Activated T-helper 17 cell treated with anti-CD3 and anti-CD28 coated beads, Interleukin-2, amount 50 U/mL, for 72 hours (primary cell): ENCODE measurements at places on chromosomes 1 and 21. TPM values are rescaled to one million over a fixed set of nuclear protein-coding genes. Genes with fewer than 3 reads are reported as not detected.

DNA sequence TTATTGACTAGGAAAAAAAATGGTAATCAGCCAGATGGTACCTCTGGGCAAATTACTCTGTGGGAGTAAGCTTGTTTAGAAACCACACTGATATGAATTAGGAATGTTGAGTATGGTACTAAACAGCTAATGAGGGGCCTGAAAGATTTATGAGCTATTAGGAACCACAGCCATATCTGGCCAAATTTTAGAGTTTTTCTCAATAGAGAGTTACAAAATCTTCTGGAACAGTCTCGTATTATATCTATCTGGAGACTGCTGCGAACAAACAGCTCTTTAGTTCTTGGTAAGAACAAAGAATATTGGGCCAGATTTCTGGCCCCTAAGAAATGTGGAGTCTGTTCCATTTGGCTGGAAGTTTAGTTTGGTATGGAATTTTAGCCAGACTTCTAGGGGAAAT is 4.9 kb upstream of the PODN start:
- ATAC-seq, result no peak

The FCAMR gene
- total RNA-seq, result not detected

GRCh38 chr1:209756615-209757445 is 977 bp downstream of the TRAF3IP3 start:
- peak; percentile 33 for ATAC-seq

- peak; percentile 61 for ATAC-seq
These were observed 3.9 kb upstream of the C4BPB start for GRCh38 chr1:207084701-207085180.

DNA sequence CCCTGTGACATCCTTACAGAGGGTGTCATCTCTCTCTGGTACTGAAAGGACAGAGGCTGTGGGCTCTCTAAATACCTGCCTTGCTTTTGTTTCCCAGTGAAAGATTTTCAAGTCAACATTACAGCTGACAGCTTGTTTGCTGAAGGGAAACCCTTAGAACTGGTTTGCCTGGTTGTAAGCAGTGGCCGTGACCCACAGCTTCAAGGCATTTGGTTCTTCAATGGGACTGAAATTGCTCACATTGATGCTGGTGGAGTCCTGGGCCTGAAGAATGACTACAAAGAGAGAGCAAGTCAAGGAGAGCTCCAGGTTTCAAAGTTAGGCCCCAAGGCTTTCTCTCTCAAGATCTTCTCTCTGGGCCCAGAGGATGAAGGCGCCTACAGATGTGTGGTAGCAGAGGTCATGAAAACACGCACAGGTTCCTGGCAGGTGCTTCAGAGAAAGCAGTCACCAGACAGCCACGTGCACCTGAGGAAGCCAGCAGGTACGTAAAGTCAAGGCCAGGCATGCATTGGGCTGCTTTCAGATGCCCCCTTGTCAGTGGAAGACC is 11.8 kb downstream of the CD101 start:
- ATAC-seq, result no peak

GRCh38 chr1:35014486-35014885 is 17.3 kb downstream of the ZMYM6 start:
- ATAC-seq, result no peak

GRCh38 chr1:241972703-241973369 is 15.3 kb downstream of the BECN2 start:
- no peak for ATAC-seq

DNA sequence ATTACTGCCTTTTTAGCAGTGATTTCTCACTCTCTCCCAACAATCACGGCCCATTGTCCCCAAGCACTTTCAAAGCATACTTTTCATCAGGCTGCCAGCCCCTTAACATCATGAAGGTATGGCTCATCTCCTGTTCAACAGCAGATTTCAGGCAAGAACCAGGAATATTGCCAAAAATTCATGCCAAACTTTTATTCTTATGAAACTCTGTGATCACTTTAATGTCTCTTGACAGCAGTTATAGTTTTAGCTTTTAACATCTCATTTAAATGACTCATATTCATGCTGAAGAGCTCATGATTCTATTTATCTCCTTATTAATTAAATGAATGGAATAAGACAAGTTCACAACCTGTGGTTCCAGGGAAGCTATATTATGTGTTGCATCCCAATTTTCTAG is 235.1 kb downstream of the GRIK1 start:
- ATAC-seq, result no peak

DNA sequence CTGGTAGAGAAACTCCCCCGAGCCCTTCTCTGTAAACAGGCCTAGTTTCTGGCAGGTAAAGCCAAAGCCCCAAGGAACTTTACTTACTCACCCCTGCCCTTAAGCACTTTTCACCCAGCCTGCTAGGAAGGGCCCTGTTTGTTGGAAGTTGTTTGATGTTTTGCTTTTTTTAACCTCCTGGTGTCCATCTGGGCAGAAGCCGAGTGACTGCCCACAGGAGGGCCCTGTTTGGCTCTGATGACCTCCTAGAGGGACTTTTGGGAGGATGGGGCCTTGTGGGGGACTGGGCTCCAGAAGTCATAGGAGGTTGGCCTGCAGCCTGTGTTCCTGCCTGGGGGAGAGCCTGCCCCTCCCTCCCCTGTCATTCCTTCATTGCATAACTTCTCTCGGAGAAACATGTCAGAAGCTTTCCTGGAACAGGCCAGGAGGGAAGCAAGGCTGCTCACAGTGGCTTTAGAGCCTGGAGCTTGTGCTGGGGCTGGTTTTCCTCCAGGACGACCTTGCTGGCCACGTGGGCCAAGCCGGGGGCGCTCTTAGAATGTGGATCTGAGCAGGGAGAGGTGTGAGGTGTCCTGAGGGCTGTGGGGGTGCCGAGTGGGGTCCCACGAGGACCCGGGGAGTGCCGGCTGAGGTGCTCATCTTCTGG is 33.9 kb downstream of the COQ8A start:
- ATAC-seq, result no peak

The PTGFR gene
- not detected for total RNA-seq

DNA sequence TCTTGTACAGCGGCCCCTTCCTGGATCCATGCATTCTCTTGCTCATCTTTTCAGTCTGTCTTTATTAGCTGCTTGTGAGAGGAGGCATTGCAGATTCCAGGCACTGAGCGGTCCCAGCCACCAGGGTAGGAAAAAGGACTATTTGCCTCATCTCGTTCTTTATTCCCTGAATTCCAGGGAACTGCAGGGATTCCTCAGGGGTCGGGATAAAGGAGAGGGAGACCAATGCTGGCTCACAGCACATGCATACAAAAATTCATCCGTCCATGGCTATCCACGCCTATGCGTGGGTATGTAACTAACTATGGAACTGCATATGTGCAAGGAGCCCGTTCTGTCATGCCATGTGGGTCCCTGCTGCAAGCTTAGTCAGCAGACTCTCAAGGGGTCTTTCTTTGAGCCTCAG is 879 bp upstream of the PLPPR5 start:
- ATAC-seq, result no peak

- ATAC-seq, result no peak
These were observed 147.0 kb downstream of the RERE start for GRCh38 chr1:8670371-8670818.

- peak; percentile 68 for ATAC-seq
These were observed 33.8 kb upstream of the CSF3R start for GRCh38 chr1:36516372-36517010.

DNA sequence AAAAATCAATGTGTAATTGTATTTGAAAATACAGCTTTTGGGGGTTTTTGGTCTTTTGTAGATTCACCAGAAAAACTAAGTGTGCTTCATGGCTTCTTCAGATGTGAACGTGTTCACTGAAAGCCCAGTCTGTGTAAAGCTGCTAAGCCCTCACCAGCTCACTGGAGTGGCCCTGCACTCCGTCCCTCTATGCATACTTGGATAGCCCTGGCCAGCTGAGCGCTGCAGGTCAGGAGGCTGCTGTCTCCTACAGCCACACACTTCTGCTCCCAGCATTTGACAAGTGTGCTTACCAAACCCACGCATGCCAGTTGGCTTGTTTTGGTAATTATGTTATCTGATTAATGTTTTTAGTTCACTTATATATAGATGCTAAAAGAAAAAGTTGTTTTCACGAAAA is 163.5 kb downstream of the TLR5 start:
- no peak for ATAC-seq

The SGIP1 gene
- total RNA-seq, result not detected

The TACSTD2 gene
- not detected for total RNA-seq

DNA sequence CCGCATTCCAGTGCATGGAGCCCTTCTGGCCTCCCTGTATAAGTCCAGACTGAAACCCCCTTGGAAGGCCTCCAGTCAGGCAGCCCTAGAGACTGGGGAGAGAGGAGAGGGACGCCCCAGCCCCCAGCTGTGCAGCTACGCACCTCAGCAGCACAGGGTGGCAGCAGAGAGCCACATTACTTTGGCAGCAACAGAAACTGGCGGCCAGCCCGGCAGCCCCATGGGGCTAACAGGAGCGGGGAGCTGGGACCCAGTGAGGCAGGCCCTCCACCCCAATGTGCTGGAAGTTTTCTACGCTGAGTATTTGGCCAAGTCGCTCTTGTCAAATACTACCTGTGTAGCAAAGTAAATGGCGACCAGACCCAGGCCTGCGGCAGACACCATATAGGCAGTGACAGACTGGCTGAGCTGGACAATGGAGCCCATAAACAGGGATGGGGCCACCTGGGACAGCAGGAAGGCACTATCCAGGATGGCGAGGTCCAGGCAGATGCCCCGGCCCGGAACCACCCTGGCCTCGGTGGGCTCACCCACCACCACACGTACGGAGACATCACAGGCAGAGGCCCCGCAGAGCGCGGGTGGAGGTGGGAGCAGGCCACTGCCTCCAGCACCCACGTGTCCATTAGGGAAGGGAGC is 21.2 kb downstream of the SLC45A3 start:
- peak; percentile 89 for ATAC-seq

DNA sequence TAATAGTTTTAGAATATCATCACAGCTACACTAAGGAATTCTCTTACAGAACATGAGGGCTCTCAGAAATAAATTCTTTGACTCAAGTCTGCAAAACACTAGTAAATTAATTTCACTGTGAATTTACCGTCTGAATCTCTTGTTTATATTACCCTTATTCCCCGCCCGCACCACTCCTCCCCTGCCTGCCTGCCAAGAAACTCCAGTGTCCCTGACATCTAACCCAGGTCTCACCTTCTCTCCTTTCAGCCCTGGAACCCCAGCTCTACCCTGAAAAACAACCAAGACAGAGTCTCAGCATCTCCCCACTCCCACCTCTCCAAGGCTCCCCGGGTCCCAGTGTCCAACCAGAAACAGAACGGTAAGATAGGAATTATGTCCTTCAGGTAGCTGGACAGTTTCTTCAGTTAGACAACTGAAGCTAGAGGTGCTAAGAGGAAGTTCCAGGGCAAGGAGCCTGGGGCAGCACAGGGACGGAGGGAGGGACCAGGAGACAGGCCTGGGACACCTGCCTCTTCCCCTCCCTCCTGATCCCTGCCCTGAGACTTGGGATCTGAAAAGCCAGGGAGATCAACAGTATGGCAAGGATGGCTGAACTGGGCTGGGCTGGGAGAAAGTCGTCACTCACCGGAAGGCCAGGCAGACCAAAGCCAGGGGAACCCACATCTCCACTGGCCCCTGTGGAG is 15.4 kb downstream of the COL16A1 start:
- no peak for ATAC-seq

DNA sequence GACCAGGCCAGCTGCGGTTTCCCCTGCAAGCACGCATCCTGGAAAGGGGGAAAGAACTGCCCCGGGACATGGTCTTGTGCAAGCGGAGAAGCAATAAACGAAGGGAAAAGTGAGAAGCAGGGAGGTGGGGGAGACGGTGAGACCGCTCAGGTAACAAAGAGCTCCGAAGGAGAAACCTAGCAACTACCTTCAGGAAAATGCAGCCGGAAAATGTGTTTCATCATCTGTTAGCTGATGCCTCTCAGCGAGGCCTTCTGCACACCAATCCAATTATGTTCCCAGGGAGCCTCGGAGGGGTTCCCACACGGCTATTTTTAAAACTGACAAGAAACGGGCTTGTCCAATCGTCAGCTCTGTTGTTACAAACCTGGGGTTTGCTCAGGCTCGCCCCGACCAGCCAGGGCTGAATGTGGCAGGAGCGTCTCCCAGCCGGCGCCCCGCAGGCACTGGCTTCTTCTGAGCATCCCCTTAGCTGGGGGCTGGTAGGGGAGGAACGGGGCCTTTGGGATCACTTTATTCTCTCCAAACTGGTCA is 3.4 kb downstream of the RIPK4 start:
- no peak for ATAC-seq

The VANGL2 gene
- total RNA-seq, result not detected

DNA sequence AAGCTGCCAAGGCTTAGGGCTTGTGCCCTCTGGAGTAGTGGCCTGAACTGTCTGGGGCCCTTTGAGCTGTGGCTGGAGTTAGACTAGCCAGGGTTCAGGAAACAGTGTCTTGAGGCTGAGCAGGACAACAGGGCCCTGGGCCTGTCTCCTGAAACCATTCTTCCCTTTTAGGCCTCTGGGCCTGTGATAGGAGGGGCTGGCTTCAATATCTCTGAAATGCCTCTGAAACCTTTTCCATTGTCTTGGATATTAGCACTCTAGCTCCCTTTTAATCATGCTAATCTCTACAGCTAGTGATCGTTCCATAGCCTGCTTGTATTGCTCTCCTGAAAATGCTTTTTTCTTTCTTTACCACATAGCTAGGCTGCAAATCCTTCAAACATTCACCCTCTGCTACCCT is 135.3 kb downstream of the ADGRL4 start:
- no peak for ATAC-seq

DNA sequence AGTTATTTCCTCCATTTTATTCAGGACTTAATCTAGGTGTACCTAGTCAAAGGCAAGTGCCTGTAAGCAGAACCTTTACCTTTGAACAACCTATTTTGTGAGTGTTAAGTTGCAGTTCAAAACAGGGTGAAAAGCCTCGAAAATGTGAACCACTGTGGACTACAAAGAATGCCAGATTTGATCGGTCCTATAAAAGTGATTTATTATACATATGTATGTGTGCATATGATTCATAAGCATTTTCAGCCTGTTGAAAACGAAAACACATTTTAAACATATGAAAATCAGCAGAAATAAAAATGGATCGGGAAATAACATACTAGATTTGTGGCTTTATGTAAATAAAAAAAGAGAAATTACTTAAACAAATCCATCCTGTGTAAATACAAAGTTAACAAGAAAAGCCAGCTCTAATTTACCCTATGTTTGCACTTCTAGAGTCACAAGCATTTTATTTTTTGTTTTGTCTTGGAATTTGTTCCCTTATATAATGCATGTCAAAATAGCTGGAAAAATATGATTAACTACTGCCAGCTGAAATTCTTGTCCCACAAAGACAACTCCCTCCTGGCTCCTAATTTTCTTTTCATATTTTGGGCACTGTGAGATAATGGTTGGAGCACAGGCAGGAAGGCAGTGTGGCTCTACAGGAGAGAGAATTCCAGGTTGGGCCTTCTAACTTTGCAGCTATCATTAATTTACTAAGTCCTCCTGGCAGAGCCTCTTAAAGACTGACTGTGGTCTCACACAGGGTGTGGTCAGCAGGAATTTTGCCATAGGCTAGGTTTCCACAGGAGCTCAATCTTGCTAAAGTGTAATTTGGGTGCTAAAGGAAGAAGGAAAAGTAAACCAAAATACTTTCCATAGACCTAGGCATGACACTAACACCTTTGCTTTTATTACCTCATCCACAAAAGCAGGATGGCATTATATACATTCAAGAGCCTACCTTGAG is 70.2 kb upstream of the CDC42BPA start:
- ATAC-seq, result no peak
